ENCODE measurements at places on chromosomes 5 and 9.

DNA sequence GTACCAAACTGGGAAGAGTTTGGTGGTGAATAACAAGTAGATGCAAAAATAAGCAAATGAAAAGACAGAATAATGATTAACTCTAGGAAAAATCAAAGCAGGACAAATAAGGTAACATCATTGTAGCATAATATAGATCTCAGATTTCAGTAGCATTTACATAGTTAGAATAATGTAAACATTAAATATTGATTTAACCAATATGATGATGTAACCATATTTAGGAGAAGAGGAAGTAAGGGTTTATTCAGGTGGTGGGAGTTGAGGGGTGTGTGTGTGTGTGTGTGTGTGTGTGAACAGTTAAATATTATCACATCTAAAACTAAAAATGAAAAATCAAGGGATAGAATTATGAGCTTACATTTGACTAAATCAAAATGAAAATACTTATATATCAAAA is 143.4 kb downstream of the NPR3 start:
- DNase-seq = no peak

DNA sequence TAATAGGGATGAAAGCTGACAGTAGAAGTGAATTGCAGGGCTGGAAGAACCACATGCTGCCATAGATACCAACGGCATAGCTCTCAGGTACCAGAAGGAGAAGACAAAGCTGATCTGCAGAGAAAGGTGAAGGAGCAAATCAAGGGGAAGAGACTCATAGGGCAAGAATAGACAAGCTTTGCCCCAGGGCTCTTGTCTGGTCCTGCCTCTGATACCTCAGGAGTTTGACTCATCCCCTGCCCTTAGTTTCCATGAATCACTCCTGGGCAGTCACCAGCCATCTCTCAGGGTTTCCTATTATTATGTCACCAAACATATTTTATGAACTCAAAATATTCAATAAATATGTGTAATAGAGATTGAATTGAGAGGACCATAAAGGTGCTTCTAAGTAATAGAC is 800.9 kb downstream of the DNAH5 start:
- no peak for DNase-seq

DNA sequence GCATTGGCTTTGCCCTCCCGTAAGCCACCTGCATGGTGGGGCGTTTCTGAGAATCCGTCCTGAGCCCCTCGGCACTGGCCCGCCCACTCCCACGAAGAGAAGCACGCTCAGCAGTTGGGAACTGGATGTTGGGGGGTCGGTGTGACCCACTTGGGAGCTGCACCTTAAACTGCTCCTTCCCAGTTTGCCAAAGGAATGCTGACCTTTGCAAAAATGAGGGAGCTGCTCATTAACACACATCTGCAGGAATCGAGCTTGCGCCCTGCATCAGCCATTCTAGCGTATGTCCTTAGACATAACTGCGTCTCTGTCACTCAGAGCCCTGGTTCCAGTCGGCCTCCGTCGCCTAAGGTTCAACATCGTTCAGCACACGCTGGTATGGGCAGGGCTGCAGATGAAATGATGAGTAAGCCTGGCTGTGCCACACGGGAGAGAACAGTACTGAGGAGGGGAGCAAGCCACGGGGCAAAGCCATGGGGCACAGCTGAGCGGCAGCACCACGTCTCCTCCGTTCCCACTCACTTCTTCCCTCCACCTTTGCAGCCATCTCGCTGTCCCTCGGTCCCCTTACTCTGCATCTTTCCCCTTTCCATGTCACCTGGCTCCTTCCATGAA is 28.8 kb upstream of the NCS1 start:
- no peak for DNase-seq

GRCh38 chr5:54738118-54738972 is 220.8 kb downstream of the SNX18 start:
- DNase-seq = peak; percentile 59

DNA sequence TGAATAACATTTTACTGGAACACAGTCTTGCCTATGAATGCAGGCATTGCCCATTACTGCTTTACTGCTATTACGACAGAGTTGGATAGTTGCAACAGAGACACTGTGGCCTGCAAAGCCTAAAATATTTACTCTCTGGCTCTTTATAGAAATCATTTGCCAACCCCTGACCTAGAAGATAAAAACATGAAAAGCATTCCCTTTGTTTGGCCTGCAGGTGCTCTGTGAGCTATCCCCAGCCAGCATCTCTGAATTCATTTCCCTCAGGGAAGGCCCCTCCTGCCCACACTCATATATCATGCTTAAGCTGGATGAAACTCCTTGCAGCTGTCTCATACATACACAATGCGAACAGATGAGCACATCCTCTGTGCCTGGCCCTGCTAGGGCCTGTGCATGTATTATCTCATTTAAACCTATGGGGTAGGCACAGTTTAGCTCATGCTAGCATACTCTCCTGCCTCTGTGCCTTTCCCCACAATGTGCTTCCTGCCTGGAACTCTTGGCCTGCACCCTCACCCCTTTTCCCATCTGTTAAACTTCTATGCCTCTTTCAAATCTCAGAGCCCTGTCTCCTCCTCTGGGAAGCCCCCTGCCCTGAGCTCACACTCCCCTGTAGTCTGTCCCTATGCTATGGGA is 193.1 kb downstream of the PAX5 start:
- no peak for DNase-seq

DNA sequence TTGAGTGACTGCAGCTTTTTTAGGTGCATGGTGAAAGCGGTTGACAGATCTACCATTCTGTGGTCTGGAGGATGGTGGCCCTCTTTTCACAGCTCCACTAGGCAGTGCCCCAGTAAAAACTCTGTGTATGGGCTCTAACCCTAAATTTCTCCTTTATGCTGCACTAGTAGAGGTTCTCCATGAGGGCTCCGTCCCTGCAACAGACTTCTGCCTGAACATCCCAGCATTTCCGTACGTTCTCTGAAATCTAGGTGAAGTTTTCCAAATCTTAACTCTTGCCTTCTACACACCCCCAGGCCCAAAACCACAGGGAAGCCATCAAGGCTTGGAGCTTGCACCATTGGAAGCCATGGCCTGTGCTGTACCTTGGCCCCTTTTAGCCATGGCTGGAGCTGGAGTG is 1898.1 kb upstream of the NUDT12 start:
- no peak for DNase-seq

GRCh38 chr5:90134892-90135291 is 274.7 kb downstream of the CETN3 start:
- DNase-seq = peak; percentile 36

GRCh38 chr9:78584589-78584988 is 287.7 kb downstream of the PSAT1 start:
- no peak for DNase-seq

DNA sequence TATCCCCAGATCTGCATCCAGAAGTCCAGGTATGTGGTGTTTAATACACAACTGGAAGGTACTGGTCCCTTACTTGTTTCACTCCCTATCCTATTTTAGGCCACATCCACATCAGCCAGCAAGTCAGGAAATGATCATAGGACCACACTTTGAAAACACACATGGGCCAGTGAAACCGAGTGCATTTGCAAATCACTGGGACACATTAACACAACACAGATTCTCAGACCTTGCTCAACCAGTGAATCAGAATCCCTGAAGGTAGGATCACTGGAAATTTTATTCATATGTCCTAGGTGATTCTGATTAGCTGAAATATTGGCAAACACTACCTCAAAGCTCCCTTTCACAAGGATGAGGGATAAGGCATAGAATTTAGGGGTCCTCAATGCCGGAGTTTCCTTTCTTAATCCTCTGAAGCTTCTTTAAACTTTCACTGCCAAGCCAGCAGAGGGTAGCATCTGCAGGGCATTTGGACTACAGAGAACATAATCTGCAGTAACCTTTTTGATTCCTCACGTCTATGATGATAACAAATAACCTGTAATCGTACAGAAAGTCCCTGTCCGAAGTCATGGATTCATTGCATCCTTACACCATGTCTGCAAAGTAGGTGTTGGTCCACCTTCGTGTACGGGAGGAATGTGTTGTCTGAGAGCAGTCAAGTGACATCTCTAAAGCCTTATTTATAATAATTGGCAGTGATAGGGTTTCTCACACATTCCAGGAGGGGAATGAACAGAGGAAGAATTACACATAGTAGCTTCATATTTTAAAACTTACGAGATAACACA is 11.0 kb upstream of the ABLIM3 start:
- no peak for DNase-seq

GRCh38 chr5:148850836-148851235 is 24.4 kb downstream of the ADRB2 start:
- no peak for DNase-seq

GRCh38 chr5:34504967-34505366 is 151.2 kb upstream of the RAI14 start:
- no peak for DNase-seq

- DNase-seq = no peak
These were observed 6.8 kb downstream of the AMBP start for GRCh38 chr9:114071197-114071795.

GRCh38 chr5:168030912-168031311 is 260.5 kb upstream of the WWC1 start:
- DNase-seq = no peak

GRCh38 chr9:117771136-117771535 is 66.9 kb downstream of the TLR4 start:
- DNase-seq = no peak

DNA sequence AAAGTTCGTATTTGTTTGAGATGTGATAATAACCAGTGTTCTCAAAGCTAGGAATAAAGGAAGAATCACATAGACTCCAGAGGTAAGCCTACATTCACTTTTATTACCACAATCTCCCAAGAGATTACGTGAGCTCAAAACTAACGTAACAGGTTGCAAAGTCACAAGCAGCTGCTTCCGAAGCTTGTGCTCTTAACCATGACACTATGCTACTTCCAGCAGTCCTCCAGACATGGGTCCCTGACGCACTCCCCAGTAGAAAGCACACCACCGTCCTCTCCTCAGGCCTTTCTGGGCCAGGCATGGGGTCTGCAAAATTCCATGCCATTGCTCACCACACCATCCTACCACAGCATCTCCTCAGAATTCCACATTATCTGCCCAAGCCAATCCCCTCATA is 84.6 kb downstream of the PAX5 start:
- no peak for DNase-seq

- no peak for DNase-seq
These were observed 205.1 kb downstream of the RAB3C start for GRCh38 chr5:58787987-58788386.

GRCh38 chr5:40958811-40959210 is 49.5 kb downstream of the C7 start:
- DNase-seq = no peak

DNA sequence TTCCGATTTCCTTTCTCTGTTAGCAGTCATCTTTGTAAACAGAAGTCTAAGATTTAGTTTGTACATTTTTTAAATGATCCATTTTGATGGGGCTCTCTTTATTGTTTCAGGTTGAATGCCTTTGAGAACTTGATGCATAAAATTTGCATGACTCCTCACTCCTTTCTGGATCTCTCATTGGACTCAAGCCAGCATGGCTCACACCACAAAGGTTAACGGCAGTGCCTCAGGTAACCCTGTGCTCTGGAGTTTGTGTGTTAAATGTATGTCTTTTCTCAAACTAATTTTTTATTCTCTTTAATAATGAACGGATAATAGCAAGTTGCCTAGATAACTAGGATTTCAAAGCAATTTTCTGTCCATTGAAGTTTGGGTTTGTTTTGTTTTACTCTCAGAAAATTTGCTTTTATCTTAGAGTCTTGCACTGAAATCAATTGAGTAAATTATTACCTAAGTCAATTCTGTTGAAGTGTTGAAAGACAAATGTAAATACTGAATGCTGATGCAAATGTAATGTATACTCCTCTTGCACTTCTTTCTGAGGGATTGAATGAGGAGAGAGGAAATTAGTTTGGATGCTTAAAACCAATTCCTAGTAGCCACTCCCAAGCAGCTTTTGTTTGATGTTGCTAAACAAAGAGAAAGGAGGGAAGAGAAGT is 164.6 kb upstream of the DMRT1 start:
- no peak for DNase-seq

GRCh38 chr5:89211836-89212235 is 328.9 kb upstream of the MEF2C start:
- peak; percentile 93 for DNase-seq

GRCh38 chr5:68771221-68771620 is 322.6 kb upstream of the SLC30A5 start:
- DNase-seq = no peak

- no peak for DNase-seq
These were observed 31.4 kb downstream of the TTC23L start for GRCh38 chr5:34870382-34870781.

- DNase-seq = peak; percentile 26
These were observed 50.8 kb downstream of the WDR36 start for GRCh38 chr5:111142932-111143331.

- DNase-seq = peak; percentile 28
These were observed 59.8 kb upstream of the GOLPH3 start for GRCh38 chr5:32233696-32234447.

GRCh38 chr9:136122425-136123383 is 4.0 kb upstream of the TMEM250 start:
- peak; percentile 32 for DNase-seq

DNA sequence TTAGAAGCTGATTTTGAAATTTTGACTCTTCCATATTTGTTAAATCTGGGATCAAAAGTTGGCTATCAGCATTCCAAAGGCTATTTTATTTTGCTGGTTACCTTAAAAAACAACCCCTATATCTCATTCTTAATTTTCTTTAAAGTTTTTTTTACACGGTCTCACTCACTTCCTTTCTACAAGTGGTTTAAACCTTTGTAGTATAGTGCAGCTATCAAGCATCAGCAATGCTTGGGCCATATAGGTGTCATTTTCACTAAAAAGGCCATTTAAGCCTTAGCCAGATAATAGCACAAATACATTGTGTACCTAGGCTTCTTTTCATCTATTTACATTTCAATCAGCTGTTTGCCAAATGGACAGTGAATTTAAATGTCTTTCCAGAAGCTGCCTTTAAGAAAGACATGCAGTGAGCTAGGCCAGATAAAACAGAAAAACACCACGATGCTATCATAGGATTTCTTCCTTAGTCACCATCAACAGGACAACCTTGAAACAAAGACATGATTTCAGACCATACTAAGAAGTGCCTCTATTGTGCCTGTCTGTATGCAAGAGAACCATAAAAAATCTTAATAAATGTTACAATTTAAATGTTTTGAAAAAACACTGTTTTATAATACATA is 104.2 kb downstream of the RAPGEF6 start:
- no peak for DNase-seq

- no peak for DNase-seq
These were observed 141.2 kb upstream of the SLC28A3 start for GRCh38 chr9:84481636-84482218.

GRCh38 chr5:20370061-20370460 is 382.1 kb upstream of the CDH18 start:
- no peak for DNase-seq

Data from fibroblast of skin of abdomen (primary cell).